ENCODE measurements at places on chromosomes 12 and 14.

DNA sequence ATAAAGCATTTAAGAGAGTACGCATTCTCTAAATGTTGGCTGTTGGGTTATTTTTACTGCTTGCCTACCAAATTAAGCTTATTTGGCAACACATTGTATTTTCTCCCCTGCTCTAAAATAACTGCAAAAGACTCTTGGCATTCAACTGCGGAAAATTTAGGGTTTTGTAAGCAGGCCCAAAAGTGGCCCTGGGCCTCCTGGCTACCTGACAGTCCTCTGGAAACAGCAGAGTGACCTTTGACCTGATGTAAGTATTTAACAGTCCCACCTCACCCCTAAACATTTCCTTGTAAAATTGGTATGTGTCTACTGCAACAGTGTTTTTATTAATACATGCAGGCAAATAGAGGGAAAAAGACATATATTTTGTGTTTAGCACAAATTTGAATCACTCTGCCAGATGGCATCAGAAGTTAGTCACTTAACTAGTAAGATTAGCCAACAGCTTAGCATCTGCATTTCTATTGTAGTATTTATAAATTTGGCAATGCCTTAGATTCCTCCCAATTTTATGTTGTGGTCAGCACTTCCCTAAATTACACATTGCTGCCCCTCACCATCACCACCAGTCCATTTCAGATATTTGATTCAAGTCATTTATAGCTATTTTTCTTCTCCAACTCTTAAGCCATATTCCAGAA is 11.2 kb downstream of the LLPH start:
- peaks cover 4% of the 10 kb centered on the region for H3K4me1 ChIP-seq
- no peak for DNase-seq
- no peak overlapping the region for H3K4me3 ChIP-seq

DNA sequence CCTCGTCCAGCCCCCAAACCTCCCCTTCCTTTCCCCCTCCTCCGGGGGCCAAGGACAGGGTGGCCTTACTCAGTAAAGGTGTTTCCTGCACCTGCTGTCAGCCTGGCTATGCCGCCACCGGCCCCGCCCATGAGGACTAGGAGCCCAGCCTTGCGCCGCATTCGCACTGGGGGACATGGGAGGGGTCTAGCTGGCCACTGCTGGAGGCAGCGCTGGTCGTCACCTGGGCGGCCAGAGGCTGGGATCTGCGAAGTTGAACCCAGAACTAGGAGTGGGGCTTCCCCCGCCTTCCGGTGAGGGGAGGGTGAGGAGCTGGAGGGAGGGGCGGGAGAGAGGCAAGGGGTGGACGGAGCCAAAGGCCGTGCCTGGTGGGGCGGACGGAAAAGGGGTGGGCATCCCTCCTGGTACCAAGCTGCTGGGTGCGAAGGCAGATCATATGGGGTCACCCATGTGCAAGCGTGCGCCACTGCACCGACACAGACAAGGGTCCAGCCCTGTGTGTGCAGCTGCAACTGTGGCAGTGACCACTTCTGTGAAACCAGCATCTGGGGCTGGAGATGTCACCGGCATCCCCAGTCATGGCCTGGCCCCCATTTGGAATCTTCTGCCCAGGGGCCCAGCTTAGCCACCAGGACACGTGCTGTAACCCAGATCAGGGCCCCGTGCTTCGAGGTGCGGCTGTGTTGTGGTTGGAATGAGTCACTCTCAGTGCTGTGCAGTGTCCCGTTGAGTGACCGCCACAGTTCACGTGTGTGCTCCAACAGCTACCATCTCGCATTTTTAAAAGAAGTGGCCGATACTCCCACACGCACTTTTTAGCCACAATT is 8.5 kb downstream of the AMN start:
- peak overlapping the region; percentile 42 for H3K4me3 ChIP-seq
- no peak overlapping the region for H3K27ac ChIP-seq
- H3K4me1 ChIP-seq = peaks cover 12% of the 10 kb centered on the region
- peaks cover 11% of the 10 kb centered on the region for H3K27me3 ChIP-seq
- peaks cover 3% of the 10 kb centered on the region for H3K36me3 ChIP-seq
- no peak for DNase-seq

DNA sequence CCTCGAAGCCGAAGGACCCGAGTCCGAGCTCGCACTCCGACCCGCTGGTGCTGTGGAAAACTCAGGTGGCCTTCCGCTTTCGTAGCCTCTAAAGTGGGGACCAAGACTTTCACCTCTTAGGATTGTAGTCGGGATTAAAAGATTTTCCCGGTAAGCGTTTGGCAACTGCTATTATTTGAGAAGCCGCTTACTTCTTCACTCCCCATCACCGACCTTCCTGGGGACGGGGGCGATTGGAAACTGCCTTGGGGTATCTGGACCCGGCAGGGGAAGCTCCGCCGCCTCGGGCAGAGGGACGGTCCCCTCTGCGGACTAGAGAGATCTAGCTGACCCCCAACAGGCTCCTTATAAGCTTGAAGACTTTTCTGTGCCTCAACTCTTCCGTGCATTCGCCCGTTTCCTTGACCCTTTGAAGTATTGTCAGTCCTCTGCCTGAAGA is 659 bp downstream of the TRAFD1 start:
- peaks cover 32% of the 10 kb centered on the region for H3K4me1 ChIP-seq
- H3K36me3 ChIP-seq = no peaks in the 10 kb centered on the region
- DNase-seq = no peak

- H3K27ac ChIP-seq = no peak overlapping the region
- DNase-seq = peak; percentile 39
- H3K4me3 ChIP-seq = no peak overlapping the region
- H3K27me3 ChIP-seq = peaks cover 8% of the 10 kb centered on the region
- H3K36me3 ChIP-seq = no peaks in the 10 kb centered on the region
Measured at GRCh38 chr14:99884834-99885648, 91.8 kb downstream of the EML1 start.

DNA sequence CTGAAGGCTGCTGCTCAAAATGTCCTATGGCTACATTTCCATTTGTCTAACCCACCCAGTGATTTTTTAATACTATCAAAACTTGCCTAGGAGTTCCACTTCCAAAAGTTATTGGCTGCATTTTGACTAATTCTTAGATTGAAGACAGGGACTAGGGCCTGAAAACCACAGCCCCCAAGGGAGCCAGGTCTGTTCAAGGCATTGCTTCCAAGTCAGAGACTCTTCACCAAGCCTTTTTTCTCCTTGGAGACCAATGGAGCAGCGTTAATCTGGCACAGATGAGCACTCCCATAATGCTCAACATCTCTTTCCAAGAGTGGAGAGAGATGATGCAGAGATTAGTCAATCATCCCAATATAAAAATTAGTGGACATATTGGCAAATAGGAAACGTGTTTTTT is 112.5 kb upstream of the HIF1A start:
- H3K27ac ChIP-seq = no peak overlapping the region
- no peaks in the 10 kb centered on the region for H3K27me3 ChIP-seq
- no peak for DNase-seq
- H3K36me3 ChIP-seq = no peaks in the 10 kb centered on the region

GRCh38 chr12:95505039-95505438 is 31.1 kb downstream of the METAP2 start:
- DNase-seq = no peak
- peaks cover 4% of the 10 kb centered on the region for H3K4me1 ChIP-seq
- H3K27ac ChIP-seq = no peak overlapping the region
- H3K27me3 ChIP-seq = no peaks in the 10 kb centered on the region

DNA sequence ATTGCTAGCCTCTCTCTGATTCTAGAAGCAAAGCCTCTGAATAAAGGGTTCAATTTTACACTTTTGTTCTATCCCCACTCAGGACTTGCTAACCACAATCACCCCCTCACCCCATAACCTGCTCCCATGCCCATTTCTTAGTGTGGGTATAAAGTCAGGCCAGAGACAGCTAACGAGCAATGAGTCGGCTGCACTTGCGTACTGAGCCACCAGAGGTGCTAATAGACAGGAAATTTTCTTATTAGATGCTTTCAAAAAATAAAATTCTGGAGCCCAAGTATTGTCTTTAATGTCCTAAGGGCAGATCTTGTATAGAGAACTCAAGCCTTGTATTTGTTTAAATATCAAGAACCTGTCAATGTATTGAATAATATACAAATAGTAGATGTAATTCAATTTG is 256.9 kb downstream of the SYT1 start:
- no peak overlapping the region for H3K4me3 ChIP-seq
- H3K27ac ChIP-seq = no peak overlapping the region
- no peaks in the 10 kb centered on the region for H3K36me3 ChIP-seq
- no peak for DNase-seq
- no peaks in the 10 kb centered on the region for H3K27me3 ChIP-seq
- H3K4me1 ChIP-seq = peaks cover 4% of the 10 kb centered on the region

DNA sequence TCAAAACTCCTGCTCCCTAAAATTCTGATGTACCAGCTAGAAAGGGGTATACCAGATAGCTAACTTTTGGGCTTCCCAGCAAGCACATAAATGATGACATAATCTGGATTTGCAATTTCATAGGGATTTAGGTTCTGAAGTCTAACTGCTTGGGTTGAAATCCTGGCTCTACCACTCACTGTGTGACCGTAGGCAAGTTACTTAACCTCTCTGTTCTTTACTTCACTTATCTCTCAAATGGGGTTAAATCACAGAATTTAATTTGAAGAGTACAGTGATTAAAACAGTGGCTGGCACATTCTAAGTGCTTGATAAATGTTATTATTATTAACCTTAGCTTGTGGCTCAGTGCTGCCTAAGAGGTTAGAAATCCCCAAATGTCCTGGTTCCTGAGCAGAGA is 49.1 kb upstream of the NUAK1 start:
- DNase-seq = no peak
- peaks cover 43% of the 10 kb centered on the region for H3K27me3 ChIP-seq
- H3K36me3 ChIP-seq = no peaks in the 10 kb centered on the region
- H3K4me3 ChIP-seq = no peak overlapping the region
- no peak overlapping the region for H3K27ac ChIP-seq
- H3K4me1 ChIP-seq = no peaks in the 10 kb centered on the region

All from naive B cell (primary cell).